ENCODE measurements at places on chromosomes 16 and 17.

GRCh38 chr17:8785547-8786413, 13.4 kb downstream of the MFSD6L start:
- no peak for DNase-seq

- DNase-seq: no peak
Measured at GRCh38 chr16:29663016-29663806, at the start of gene SPN. TSS of gene SPN (plus strand) at chr16:29663247. CDS start at chr16:29663729, 482 bp downstream.

DNA sequence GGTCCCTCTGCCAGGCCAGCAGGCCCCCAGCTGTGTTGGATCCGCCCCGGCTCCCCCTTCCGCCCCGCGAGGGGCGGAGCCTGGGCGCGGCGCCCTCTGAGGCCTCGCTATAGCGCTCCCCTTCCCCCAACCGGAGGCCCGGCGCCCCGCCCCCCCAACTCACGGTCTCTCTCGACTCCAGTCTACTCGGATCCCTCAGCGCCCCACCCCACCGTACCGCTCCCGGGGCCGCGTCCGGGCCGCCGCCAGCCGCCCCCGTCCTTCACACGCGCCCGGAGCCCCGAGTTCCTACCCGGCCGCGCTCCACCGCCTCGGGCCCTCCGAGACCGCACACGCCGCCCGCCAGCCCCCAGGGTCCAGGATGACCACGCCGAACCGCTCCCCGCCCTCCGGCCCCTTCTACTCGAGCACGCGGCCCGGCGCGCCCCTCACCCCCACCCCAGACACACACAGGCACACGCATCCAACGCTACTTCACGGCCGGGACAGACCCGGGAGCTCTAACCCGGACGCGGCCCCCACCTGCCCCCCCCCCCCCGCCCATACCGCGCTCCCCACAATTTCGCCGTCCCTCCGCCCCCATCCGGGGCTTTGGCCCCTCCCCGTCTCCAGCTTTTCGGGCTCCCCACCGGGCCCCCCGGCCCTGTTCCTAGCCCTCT, 1.4 kb downstream of the PHF23 start:
- DNase-seq: no peak

DNA sequence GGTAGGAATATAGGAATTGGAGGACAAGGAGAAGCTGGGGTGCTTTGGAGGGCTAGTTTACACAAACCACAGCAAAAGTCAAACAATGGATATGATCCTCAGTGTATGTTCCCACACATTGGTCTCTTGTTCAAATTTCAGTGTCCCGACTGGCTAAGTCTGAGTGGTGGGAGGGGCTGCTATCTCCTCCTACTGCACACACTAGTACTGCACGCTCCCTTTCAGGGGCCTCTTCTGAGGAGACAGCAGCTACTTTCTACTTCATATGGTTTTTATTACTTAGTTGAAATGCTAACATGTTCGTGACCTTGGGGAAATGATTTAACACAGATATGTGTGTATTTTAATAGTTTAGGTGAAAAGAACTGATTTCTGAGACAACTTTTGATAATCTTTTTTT, 18.8 kb upstream of the KRT10 start:
- no peak for DNase-seq

DNA sequence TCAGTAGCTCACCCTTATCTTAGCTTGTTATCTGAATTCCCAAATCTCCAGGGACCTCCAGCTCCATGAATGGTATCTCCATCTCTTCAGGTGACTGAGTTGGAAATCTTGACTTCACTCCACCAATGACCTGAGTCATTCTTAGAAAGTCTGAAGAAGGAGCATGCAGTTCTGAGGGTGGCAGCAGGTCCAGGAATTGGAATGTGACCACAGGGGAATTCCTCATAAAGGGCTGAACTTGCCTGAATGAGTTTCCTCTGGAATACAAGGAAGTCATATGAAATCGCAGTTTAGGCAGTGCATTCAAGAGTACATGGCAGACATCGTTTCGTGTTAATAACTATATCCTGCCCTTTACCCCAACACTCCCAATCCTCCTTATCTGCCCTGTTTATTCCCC, 12.5 kb upstream of the PYY start:
- no peak for DNase-seq

GRCh38 chr17:76752006-76752405, 14.1 kb downstream of the MFSD11 start:
- no peak for DNase-seq

GRCh38 chr16:11651796-11652195, 16.5 kb upstream of the SNN start:
- DNase-seq: no peak

GRCh38 chr17:64531955-64532371, 25.2 kb downstream of the CEP95 start:
- DNase-seq: no peak

GRCh38 chr17:29012535-29012934, 6.7 kb upstream of the SEZ6 start:
- DNase-seq: no peak

GRCh38 chr16:82874672-82875071, 247.9 kb downstream of the CDH13 start:
- DNase-seq: no peak

DNA sequence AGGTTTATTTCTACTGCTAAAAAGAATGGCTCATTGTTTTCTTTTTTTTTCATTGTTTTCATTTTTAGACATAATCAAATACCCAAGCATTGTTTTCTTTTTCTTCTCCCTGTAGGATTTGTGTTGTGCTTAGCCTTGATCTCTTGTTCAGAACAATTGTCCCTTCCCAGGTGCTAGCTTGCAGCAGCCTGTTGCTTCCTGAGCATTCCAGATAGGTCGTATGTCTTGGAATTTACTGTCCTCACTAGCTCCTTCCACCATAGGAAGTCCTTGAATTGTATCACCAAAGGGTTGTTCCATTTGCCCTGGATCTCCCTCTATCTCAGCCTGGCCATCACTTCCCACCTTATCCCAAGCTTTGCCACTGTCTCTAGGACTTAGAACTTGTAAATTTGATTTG, 10.0 kb upstream of the VPS4A start:
- no peak for DNase-seq

DNA sequence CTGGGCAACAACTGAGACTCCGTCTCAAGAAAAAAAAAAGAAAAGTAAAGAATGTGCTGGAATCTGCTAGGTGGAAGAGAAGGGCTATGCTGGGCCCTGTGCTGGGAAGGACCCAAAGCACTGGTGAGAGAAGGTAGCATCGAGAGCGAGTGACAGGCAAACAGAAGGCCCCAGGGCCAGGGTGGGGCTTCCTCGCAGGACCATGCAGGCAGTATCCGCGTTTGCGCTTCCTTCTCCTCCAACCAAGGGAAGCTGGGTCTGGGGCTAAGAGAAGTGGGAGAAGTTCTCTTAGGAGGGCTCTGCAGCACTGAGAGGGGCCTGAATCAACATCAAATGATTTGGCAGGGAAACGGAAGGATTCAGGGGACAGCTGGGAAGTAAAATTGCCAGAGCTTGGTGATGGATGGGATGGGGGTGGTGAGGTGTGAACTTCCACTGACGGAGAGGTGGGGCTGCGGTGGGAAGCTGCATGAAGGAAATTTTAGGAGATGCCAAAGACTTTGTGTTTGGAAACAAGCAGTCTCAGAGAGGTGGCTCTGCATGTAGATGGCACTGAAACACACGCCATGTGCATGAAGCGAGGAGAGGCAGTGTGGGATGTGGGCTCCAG, 5.2 kb upstream of the ECI1 start:
- DNase-seq: no peak

- DNase-seq: no peak
Measured at GRCh38 chr17:69588316-69588715, 173.8 kb downstream of the MAP2K6 start.

DNA sequence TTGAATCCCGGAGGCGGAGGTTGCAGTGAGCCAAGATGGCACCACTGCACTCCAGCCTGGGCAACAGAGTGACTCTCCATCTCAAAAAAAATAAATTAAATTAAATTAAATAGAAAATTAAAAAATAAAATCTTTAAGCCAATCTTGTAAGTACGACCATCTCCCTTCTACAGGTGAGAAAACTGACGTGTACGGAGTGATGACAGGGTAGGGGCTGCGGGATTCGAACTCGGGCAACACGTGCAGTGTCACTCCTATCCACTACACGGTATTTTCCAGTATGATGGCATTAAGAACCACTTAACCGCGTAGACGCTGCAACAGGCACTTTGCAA, 762 bp downstream of the WDR59 start:
- no peak for DNase-seq

DNA sequence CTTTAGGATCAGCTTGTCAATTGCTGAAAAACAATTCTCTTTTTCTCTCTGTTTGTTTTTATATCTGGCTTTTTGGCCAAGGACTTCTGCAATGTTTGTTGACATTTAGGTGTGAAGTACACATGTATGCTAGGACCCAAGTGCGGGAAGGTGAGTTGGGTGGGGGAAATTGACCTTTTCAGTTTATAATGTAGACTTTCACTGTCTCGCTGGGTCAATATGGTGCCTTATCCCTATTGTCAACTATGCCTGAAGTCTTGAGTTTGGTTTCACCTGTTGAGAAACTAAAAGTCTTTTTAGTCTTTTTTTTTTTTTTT, 9.5 kb downstream of the WWP2 start:
- DNase-seq: no peak

DNA sequence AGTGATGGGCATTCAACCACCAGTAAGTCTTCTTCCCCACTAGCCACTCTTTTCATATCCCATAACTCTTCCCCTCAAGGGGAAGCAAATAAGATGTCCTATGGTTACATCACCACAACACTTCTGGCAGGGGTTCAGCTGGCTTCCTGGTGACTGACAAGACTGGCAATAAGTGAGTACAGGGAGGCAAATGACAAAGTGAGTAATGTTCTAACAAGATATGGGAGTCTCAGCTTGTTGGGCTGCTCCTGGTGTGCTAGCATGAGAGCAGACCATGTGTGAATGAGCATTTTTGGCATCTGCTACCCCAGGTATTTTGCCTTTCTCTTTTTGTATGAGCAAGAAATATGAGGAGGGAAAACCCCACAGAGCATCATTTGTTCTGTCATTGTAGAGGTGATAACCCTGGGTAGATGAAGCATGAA, 9.9 kb downstream of the TMIGD1 start:
- no peak for DNase-seq

DNA sequence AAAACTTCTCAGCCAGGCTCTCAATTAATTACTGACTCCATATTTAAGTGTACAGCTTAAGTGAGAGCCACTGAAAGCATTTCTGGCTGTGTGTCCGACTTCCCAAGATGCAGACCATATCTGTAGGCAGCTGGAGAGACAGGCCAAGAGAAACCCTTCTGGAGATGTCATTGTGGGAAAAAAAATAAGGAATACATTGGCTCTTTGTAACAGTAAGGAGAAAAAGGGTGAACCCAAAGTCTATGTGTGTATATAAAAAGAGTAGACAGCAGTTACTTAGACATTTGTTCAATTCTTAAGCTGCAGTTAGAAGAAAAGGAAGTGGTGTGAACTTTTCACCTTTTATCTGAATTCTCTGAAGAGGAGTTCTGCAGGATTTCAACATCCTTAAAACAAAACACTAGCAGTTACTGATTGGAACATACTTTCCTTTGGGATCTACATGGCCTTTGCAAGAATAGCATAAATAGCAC, 21.7 kb downstream of the FAM117A start:
- no peak for DNase-seq

DNA sequence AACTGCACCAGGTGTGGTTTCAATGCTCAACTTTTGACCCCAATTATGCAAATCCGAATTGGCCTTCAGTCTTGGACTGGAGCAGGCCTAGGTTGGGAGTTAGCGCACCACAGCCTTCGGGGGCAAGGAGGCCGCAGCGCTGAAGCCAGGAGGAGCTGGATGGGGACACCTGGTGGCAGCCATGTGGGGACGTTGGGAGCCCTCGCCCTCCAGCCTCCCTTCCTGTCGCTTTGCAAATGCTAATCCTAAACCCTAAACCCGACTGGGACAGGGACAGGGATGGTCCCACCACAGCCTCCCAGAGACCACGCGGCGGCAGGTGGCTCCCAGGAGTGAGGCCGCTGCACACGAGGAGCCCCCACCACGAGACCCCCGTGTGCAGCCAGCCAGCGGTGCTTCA, 58.7 kb downstream of the KLHDC4 start:
- no peak for DNase-seq

- no peak for DNase-seq
Measured at GRCh38 chr16:1823821-1824220, 2.8 kb downstream of the HAGH start.
